ENCODE measurements at places on chromosomes 12 and 14.

DNA sequence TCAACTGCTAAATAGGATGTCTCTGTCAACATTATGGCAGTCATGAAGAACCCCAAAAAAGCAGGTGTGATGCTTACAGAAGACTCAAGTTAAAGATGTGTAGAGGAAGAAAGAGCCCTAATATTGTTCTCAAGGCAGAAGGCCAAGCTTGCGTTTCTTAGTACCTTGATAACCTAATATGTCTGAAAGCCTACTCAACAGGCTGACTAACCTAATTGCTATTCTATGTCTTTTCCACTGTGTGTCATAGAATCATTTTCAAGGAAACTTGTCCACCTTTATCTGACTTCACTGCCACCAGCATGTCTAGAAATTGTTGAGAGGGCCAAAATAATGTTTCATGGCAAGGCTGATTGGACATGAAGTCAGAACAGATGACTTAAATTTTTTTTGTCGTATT, 373.2 kb downstream of the BTG1 start:
- DNase-seq: no peak

DNA sequence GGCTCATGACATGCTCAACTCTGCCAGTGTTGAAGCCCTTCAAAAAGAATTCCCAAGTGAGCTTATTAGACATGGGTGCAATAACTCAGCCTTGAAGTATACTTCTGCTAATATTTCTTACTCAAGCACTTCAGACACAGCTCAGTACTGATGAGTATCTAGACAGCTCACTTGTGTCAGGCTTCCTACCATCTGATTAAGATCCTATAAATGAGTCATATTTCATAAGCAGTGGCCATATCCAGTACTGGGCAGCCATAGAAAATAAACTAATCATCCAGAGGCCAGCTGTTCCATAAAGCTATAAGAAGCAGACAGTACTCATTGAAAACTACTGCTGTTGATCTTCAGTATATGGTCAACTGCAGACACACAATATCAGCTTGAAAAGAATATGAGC, 12.9 kb downstream of the FSCB start:
- no peak for DNase-seq

DNA sequence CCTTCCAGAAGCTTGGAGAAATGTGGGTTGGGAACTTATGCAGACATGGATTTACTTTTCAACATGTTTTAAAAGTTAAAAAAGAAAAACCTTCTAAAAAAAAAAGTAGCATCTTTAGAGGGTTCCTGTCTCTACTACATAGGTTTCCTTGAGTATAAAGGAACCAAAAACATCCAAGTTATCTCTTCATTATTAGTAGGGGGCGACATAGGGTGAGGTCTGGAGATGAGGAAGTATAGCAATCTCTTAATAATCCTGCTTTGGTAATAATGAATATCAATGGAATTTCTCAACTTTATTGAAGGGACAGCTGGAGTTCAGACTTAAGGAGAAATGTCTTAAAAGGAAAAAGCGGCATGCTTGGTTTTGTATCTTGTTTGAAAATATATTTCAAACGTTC, 6.5 kb upstream of the PLXNC1 start:
- no peak for DNase-seq

DNA sequence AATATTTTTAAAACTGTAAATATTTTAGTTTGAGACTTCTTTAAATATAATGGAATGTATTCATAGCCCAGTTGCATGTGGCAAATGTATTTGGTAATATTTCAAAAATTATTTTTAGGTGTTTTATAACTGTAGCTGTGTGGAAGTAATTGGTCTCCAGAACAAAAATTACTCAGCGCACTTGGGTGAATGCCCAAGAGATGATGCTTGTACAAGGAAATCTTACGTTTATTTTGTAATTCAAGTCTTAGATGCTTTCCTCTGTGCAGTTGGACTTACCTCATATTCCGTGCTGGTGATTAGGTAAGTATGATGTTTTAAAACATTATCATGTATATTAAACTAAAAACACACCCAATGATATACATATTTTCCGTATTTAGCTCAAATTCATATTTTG, 76.7 kb upstream of the SLCO1B1 start:
- DNase-seq: no peak

GRCh38 chr12:90741611-90742010, 213.4 kb downstream of the CCER1 start:
- no peak for DNase-seq

- DNase-seq: no peak
Observed at GRCh38 chr12:21918456-21918855, 22.8 kb downstream of the ABCC9 start.

GRCh38 chr14:76768671-76769500, 7.6 kb downstream of the VASH1 start:
- DNase-seq: no peak

DNA sequence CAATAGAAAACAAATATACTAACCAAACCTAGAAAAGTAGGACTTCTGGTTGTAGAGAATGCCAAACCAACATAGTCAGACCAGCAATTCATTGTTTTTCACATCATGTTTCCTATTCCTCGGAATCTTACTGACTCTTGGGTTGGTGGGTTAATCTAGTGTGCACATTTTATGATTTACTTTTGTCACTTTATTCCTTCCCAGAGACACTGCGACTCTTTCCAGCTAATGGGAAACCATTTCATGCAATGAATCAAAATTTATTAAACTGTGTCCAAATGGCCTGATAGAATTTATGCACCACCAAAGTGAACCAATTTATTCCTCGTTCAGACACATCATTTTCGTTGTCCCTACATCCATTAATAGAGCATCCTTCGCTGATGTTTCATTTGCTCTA, 464.9 kb downstream of the RPS29 start:
- no peak for DNase-seq

DNA sequence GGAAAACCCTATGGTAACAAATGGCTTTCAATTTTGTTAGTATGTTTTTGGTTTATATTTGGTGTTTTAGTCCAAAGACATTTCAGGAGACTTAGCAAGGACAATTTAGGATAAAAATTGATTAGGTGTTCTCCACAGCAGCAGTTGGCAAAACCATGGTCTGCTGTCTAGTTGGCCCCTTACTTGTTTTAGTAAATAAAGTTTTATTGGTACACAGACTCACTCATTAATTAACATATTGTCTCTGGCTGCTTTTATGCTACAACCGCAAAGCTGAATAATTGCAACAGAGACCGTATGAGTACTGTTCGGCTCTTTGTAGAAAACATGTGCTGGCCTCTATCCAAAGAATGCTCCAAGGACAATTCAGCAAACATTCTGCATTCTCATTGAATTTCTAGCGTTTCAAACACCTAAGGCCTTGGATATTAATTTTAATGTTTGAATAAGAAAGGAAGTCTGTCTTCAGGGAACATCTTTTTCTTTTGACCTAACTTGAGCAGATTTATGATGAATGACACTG, 77.7 kb downstream of the CCDC92 start:
- no peak for DNase-seq

Measured in stimulated activated CD8-positive, alpha-beta memory T cell treated with anti-CD3 and anti-CD28 coated beads, Interleukin-15, amount 100 ng/mL, for 4 hours (primary cell).